AG08396 (cell line): ENCODE measurements at places on chromosomes 2 and 18.
A peak's percentile ranks its signal among the peaks of the same experiment; 100 is the strongest.

- peak; percentile 65 for DNase-seq
These were observed 95.8 kb downstream of the SPP2 start for GRCh38 chr2:234146087-234146826.

DNA sequence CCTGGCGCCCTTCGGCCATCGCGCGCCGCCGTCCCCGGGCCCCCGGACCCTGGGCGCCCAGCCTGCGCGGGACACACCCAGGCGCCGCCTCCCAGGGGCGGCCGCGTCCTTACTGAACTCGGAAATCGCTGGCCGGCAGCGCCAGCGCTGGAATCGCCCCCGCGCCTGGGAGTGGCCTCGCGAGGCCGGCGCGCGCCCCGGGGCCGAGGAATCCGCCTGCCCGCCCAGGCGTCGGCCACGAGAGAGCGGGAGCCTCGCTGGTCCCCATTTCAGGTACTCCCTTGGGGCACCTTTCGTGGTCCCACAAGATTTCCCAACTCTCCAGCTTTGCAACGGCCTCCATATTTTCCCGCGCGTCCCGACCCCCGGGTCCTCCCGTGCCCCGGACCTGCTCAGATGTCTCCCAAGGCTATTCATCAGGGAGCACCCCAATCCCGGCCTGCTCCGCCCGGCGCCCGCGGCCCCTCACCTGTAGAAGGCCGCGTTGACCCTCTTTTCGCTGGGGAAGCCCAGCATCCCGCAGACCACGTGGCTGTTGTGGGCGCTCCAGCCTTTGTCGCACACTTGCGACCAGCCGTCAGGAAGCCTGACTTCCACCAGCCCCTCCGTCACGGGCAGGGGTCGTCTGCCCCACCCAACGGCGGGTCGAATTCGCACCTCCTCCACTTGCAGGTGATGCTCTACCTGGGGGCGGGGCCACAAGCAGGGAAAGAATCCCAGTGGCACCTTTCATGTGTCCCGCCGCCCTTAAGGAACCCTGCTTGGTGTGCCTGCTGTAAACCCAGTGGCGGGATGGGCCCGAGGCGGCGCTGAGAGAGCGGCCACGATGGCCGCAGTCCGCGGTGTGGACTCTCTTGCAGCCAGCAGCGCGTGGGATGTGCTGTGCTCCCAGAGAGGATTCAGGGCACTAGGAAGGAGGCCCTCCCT lies 4.6 kb downstream of the LOXL3 start:
- peak; percentile 88 for DNase-seq

DNA sequence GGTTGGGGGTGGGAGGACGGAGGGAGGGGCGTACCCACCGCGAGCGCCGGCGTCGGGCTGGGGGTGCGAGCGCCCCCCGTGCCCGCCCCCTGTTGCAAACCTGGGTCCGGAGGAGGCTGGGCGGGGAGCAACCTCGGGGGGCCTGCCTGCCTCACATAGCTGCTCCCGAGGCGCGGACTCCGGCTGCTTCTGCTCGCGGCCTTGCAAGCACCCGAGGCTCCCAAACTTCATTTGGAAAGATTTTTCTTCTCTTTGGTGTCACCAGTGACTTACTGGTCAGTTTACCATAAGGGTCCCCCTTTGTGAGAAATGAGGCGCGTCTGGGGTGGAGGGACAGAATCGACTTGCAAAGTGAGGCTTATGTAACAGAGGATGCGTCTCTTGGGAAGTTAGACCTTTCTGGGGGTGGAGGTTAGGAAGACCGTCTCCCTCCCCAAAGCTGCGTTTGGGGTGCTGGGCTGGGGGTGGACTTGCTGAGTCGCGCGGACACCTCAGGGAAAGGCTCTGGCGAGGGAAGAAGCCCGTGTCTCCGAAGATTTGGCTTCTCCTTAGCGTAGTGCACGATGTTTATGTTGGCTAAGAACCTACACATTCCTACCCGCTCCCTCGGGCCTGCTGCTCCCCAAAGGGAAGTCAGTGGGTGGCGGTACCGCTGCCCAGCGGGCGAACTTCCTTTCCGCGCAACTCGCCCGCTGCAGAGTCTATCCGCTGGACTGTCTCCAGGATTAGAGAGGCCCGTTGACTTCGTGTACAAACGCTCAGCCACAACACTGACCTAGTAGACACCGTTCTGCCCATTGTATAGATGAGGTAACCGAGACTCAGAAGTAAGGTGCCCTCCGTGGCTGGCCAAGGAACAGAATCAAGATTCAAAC lies 559 bp downstream of the TMEM37 start:
- DNase-seq = peak; percentile 49

- no peak for DNase-seq
These were observed 70.9 kb downstream of the MAP3K20 start for GRCh38 chr2:173146590-173146989.

DNA sequence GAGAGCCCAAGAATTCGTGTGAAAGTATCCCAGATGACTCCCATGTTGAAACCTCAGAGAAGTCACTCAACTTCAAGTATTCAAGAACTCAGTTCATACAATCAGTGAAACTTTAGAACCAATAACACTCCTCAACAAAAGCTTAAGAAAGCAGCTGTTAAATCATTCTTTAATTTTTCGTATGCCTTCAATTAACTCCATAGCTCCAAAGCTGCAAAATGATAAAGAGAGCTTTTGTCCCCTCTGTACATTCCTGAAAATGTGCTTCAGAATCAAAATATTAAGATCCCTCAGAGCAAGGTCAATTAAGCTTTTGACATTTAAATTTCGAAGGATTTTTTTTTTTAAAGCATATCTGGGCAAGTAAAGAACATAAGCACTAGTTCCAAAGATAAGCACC lies 4.7 kb downstream of the COBLL1 start:
- DNase-seq = no peak

GRCh38 chr2:233600386-233600785 lies 17.0 kb upstream of the UGT1A8 start:
- no peak for DNase-seq

DNA sequence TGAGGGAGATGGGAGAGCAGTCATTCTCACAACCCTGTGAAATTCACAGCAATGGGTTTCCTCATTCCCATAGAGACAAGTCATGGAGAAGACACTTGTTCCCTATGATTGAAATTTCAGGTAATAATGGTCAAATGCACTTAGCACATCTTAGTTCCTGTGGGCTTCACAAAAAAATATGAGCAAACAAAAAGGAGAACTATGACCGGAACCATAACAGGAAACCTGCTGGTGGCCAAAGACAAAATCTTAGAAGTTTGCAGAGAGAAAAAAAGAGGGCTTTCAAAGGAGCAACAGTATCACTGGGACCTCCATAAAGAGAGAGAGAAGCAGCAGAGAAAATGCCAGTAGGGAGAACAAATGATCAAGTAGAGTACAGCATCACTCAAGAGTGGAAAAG lies 138.9 kb upstream of the APCDD1 start:
- no peak for DNase-seq

GRCh38 chr2:171049691-171050090 lies 111.0 kb downstream of the TLK1 start:
- DNase-seq = no peak

GRCh38 chr2:31505111-31505510 lies 75.6 kb downstream of the SRD5A2 start:
- DNase-seq = no peak

- DNase-seq = peak; percentile 2
These were observed 557.2 kb downstream of the ERBB4 start for GRCh38 chr2:211981451-211981850.

- no peak for DNase-seq
These were observed 47.3 kb downstream of the POU3F3 start for GRCh38 chr2:104901037-104901881.

GRCh38 chr2:27741673-27742072 lies 29.8 kb upstream of the MRPL33 start:
- DNase-seq = no peak

DNA sequence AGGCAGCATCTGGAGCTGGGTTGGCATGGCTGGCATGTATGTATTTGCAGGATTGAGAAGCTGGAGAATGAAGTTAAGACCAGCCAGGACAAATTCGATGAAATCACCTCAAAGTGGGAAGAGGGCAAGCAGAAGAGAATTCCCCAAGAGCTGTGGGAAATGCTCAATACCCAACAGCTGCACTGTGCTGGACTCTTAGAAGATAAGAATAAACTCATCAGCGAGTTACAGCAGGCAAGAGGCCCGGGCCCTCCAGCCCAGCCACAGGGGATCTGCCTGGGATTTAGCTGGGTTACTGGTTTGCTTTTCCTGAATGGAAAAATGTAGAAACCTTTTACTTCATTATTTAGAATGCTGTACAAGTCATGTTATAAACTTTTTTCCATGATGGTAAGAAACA lies 22.5 kb downstream of the DRC1 start:
- no peak for DNase-seq
